ENCODE measurements at places on chromosomes 16 and 17. TPM values are rescaled to one million over a fixed set of nuclear protein-coding genes. Genes with fewer than 3 reads are reported as not detected.

The ICAM2 gene
- total RNA-seq = 743 TPM

The RNF157 gene
- 0.65 TPM for total RNA-seq

The CRYBA1 gene
- not detected for total RNA-seq

The EPN3 gene
- 0.15 TPM for total RNA-seq

The HBQ1 gene
- 3.9 TPM for total RNA-seq

The PLXDC1 gene
- not detected for total RNA-seq

Measured in epithelial cell of umbilical artery (primary cell).